ENCODE measurements at places on chromosomes 4 and X. TPM values are rescaled to one million over a fixed set of nuclear protein-coding genes. Genes with fewer than 3 reads are reported as not detected.

The SPARCL1 gene
- total RNA-seq = 0.31 TPM

The PPP4R3C gene
- total RNA-seq = not detected

The MAP9 gene
- total RNA-seq = 12.0 TPM

The GAB3 gene
- total RNA-seq = 0.62 TPM

The FABP2 gene
- not detected for total RNA-seq

The UGT2A1 gene
- total RNA-seq = not detected

The GLRA2 gene
- not detected for total RNA-seq

The BTK gene
- under 0.01 TPM for total RNA-seq

The ZC4H2 gene
- 9.8 TPM for total RNA-seq

The RHOXF1 gene
- not detected for total RNA-seq

The CEP44 gene
- 6.2 TPM for total RNA-seq

The RHOXF2 gene
- not detected for total RNA-seq

The WDR17 gene
- 4.7 TPM for total RNA-seq

The DDX60 gene
- 83.3 TPM for total RNA-seq

The TLR6 gene
- total RNA-seq = 12.2 TPM

The OPHN1 gene
- 20.6 TPM for total RNA-seq

All from melanocyte of skin (primary cell).